ENCODE measurements at places on chromosomes 7 and 10.

DNA sequence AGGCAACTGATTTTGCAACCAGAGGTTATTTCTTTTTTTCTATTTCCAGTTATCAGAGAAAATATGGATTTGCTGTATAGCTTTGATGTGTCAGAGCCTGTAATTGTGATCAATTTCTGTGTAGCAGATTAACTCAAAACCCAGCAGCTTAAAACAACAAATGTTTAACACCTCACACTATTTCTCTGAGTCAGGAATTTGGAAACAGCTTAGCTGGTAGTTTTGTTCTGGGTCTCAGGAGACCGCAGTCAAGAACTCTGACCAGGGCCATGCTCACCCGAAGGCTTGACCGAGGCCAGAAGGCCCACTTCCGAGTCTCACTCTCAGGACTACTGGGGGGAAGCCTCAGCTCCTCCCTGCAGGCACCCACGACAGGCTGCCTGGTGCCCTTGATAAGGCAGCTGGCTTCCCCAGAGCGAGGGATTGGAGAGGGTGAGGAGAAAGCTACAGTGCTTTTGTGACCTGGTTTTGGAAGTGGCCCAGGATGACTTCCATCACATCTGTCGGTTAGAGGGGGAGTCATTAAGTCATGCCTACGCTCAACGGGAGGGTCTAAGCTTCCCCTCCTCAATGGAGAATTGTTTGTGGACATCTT, 105.7 kb upstream of the SHH start:
- no peak for DNase-seq

- no peak for DNase-seq
These were observed 35.7 kb upstream of the EBLN1 start for GRCh38 chr10:22253580-22253882.

DNA sequence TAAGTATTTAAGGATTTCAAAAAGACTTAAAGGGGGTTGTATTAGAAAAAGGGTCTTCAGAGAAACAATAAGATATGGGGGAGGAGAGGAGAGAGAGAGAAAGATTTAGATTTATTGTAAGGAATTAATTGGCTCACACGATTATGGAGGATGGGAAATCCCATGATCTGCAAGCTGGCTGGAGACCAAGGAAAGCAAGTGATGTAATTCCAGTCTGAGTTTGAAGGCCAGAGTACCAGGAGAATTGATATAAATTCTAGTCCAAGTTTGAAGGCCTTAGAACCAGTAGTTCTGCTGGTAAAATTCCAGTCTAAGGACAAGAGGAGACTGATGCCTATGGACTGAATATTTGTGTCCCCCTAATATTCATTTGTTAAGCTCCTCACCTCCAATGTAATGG, 20.6 kb upstream of the SLC13A1 start:
- no peak for DNase-seq

- peak; percentile 10 for DNase-seq
These were observed 120.1 kb upstream of the GNAI1 start for GRCh38 chr7:80014511-80014910.

DNA sequence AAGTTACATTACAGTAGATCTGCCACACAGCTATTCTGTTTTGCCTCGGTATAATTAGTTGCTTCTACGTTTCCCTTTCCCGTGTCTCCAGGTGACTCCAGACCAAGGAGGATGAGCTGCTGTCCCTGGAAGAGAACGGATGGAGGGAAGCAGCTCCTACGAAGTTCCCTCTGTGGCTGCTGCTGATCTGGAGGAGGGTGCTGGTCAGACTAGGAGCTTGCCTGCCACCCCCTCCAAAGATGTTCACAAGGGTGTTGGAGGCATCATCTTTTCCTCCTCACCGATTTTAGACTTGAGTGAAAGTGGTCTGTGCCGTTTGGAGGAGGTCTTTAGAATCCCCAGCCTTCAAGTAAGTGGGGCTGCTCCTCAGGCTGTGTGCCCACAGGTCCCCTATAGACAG, 1.4 kb downstream of the LRRC27 start:
- no peak for DNase-seq

- DNase-seq: no peak
These were observed 26.8 kb downstream of the POLL start for GRCh38 chr10:101561068-101561915.

GRCh38 chr7:144468990-144469732, 65.7 kb upstream of the NOBOX start:
- peak; percentile 66 for DNase-seq

DNA sequence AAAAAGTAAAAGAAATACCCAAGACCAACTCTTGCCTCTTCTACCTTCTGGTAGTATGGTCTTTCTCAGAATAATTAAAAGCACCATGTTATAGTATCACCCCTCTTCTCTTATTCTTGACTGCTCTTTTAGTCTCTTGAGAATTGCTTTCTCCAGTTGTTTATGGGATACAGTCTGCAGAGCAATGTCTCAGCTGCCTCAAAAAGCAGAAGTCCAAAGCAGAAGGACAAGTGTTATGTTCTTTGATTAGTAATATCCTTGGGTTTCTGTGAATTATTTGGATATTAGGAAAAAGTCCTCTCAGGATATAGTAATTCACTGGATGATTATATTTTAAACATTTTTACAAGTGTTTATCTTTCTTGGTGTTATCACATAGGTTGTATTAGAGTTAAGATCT, 7.4 kb downstream of the TAS2R41 start:
- DNase-seq: no peak
